Muscle of leg (tissue), 16 donors: ENCODE measurements at places on chromosomes 7 and 10. TPM values are rescaled to one million over a fixed set of nuclear protein-coding genes. Genes with fewer than 3 reads are reported as not detected.

The TMEM196 gene
- 0.04 TPM for total RNA-seq

The NEUROD6 gene
- total RNA-seq = 0.04 TPM

The ODAD2 gene
- 1.5 TPM for total RNA-seq

The PSMG3 gene
- total RNA-seq = 35.5 TPM

The RAB19 gene
- total RNA-seq = not detected

The RPEL1 gene
- not detected for total RNA-seq

The BLNK gene
- 1.2 TPM for total RNA-seq

The ANK3 gene
- total RNA-seq = 69.6 TPM

The FOXI2 gene
- total RNA-seq = 0.09 TPM
